ENCODE measurements at places on chromosomes 16 and 17.

- no peak for DNase-seq
Measured at GRCh38 chr16:28946681-28947080, 4.1 kb upstream of the NFATC2IP start.

GRCh38 chr17:42585353-42585752 lies 7.8 kb upstream of the PSMC3IP start:
- no peak for DNase-seq

GRCh38 chr17:49252148-49252695 lies 21.6 kb upstream of the PHOSPHO1 start:
- DNase-seq: no peak

DNA sequence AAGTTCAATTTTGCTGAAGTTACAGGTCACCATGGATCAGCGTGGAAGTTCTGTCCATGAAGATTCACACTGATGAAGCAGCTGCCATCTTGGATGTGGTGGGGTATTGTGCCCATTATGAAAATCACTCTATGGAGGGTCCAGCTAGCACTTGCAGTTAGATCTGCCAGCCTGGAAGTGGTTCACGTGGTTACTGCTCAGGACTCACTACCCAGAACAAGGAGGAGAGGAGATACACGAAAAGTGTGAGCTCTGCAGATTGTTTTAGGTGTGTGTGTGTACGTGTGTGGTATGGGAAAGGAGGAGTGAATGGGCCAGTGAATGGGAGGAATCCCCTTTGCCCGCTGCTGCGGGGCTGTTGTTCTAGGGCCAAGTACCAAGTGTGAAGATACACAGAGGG lies 333.4 kb downstream of the MAF start:
- no peak for DNase-seq

- DNase-seq: no peak
Measured at GRCh38 chr17:63309021-63309420, 137.1 kb downstream of the CYB561 start.

GRCh38 chr17:75847614-75848522 lies 3.7 kb upstream of the UNC13D start:
- no peak for DNase-seq

DNA sequence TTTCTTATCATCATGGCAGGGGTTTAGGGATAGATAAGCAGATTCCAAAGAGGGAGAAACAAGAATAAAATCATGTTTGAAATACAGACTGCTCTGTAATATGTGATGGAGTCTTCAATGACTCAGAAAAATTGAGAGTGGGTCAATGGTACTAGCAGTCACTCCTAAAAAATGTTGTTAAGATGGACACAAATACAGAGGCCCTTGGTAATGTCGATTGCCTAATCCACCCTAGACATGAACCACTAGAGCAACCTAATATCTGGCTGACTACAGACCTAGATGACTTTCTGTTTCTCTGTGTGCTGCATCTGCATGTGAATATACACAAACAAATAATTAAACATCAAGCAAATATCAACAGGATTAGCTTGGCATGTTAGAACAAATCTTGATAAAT lies 135.8 kb downstream of the CDH8 start:
- no peak for DNase-seq

DNA sequence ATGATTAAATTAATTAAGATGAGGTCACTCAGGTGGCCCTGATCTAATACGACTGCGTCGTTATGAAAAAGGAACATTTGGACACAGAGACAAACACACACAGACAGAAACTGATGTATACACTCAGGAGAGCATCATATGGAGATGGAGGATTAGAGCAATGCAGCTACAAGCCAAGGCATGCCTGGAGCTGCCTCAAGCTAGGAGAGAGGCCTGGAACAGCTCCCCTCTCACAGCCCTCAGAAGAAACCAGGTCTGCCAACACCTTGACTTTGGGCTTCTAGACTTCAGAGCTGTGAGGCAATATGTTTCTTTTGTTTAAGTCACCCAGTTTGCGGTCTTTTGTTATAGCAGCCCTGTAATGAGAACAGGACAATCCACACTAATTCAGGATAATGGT lies 318.9 kb downstream of the HS3ST3B1 start:
- no peak for DNase-seq

- no peak for DNase-seq
Measured at GRCh38 chr17:40903129-40903847, 18.2 kb upstream of the KRT20 start.

- DNase-seq: no peak
Measured at GRCh38 chr16:26267641-26268040, 575.9 kb downstream of the HS3ST4 start.

GRCh38 chr17:82097184-82097918 lies 685 bp downstream of the FASN start:
- no peak for DNase-seq

GRCh38 chr16:58022601-58023371 lies 2.8 kb upstream of the MMP15 start:
- no peak for DNase-seq

GRCh38 chr16:84990782-84991181 lies 20.6 kb downstream of the ZDHHC7 start:
- DNase-seq: no peak

DNA sequence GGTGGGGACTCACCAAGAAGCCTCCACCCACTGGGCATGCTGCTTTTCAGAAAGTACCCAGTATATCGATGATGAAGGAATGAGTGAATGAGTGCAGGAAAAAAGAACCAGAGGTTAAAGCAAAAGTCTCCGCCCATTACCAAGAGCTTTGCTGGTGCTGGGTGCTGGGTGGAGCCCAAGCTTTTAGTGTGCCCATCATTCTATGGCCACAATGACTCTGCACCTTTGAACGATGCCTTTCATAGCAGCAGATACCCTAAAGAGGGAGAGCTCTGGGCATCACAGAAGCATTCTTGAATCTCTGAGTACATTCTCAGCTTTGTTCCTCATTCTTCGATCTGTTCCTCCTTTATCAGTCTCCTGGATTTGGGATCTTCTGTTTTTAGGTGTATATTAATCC lies 450.7 kb upstream of the CCL2 start:
- no peak for DNase-seq

GRCh38 chr17:43983515-43984411 lies 20.7 kb upstream of the NAGS start:
- no peak for DNase-seq

- no peak for DNase-seq
Measured at GRCh38 chr16:70790815-70791214, 10.1 kb downstream of the VAC14 start.

DNA sequence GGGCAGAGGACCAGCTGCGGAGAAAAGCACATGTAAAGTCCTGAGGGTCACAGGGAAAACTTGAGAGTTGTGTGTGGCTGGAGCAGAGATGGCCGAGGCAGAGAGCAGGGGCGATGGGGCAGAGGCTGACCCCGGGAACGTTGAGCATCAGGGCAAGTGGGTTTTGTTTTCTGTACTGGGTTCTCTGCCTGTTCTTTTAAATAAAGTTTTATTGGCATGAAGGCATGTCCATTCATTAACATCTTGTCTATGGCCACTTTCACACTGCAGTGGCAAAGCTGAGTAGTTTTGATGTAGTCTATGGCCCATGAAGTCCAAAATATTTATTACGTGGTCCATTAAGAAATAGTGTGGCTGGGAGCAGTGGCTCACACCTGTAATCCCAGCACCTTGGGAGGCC lies 64.4 kb downstream of the ABCC1 start:
- DNase-seq: no peak

- DNase-seq: no peak
Measured at GRCh38 chr17:17966399-17966798, 5.8 kb downstream of the TOM1L2 start.

- DNase-seq: no peak
Measured at GRCh38 chr16:71893888-71894228, 1.5 kb upstream of the IST1 start.

DNA sequence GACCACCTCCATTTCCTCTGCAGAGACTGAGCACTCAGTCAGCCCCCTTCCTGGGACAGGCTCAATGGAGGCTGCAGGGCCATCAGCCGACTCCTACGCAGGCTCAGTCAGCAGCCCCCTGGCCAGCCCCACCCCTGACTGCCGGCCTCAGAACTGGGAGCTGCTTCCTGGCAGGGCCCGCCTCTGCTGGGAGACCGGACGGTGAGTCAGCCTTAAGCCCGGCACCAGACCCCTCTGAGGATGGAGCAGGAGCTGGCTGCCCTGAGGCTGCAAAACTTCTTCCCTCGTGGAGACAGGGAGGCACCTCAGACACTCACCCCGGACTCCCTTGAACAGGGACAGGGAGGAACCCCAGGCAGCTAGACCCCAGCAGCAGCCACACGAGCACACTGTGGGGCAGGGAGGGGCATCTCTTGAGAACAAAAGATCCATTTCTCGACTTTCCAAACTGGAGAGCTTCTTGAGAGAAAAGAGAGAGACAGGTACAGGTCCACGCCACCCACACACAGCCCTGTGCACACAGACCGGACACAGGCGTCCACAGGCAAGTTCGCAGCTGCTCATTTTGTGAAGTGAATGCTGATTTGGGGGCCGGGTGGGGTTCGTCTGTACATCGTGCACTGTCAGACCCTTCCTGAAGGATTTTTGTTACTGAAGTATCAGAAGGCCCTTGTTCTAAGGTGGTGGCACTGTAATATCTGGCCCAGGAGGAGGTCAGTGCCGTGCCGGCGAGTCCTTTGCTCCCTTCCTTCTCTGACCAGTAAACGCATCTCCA lies 1.3 kb upstream of the TUBB3 start:
- no peak for DNase-seq

DNA sequence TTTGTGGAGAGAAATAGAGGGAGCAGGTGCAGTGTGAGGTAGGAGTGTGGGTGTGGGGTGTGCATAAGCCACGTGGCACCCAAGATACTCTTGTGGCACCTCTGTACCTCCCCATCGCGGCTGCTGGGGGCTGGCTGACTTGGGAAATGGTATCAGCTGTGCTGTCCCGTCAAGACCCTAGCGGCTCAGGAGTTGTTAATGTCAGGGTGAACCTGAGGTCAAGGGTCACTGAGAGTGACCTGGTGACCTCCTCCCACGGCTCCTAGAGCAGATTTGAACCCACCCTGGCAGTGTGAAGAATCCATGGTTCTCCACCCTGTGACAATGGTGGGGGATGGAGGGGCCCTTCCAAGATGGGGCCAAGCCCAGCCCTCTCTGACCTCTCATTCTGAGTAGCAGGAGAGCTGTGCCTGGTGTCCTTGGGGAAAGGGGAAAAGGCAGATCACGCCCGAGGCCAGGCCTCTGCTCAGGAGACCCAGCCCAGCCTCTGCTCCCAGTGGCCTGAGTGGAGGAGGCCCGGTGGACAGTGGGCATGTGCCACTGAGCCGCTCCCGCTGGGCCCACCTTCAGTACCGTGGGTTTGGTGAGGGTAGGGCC lies 3.0 kb upstream of the WFIKKN2 start:
- DNase-seq: no peak

GRCh38 chr16:30567160-30567990 lies 4.1 kb downstream of the ZNF688 start:
- no peak for DNase-seq

DNA sequence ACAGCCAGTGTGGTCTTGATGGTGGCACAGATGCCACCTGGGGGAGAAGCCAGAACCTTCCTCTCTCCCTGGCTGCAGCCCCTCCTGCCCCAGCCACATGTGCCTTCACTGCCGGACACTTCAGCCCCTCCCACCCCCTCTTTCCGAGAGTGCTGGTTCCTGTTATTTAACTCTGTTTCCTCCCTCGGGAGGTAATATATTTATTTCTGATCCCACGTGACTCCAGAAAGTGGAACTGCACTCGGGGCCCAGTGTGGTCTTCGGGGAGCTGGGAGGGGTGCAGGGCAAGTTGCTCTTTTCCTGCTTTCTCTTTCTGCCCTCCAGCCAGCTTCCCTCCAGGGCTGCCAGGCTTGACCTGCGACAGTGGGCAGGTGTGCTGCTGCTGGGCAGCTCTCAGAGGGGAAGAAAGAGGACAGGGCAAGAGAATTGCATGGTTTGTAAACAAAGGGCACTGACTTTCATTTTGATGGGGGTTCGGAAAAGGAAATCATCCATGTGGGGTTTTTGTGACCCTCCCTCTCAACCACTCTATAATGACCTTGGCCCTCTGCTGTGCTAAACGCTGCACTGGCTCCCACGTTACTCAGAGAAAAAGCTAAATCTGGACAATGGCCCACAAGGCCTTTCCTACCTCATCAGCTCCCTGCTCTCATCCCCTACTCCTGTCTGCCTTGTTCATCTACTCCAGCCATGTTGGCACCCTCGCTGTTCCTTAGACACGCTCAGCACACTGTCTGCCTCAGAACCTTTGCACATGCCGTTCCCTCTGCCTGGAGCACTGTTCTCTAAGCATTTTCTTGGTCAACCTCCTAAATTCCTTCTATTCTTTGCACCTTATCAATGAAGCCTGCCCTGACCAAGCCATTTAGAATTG lies 8.2 kb upstream of the CIITA start:
- DNase-seq: no peak

- DNase-seq: no peak
Measured at GRCh38 chr16:87404764-87405625, 12.9 kb downstream of the MAP1LC3B start.

DNA sequence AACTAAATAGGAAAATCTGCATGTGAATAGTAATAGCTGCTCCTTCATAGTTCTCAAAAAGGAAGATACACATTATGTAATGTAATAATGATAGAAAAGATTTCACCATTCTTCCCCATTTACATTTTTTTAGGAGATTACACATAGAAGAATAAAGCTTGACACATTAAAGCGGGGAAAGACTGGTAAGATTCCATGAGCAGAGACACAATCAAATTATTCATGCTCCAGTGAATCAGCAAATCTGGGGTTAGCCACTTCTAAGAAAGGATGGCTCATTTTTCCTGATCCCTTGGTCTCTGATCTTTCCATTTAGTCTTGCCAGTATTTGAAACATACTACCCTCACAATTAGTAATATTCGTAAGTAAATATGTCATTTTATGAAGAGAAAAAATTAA lies 81.9 kb downstream of the CA4 start:
- no peak for DNase-seq

DNA sequence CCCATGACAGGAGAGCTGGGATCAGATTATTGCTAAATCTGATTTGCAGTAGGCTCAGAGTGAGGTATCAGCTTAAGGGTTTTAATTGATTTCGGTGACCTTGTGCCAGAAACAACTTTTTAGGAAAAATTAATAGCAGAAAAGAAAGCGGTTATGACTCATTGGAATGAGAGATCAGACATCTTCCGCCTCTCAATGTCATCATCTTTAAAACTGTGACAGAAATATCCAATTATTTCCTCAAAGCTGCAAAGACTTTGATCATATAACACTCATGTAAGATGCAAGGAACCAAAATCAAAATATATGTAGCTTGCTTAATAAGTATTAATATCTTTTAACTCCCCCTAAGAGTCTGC lies 190.1 kb upstream of the FOXF1 start:
- no peak for DNase-seq

- no peak for DNase-seq
Measured at GRCh38 chr17:55381017-55381770, 40.4 kb downstream of the MMD start.

DNA sequence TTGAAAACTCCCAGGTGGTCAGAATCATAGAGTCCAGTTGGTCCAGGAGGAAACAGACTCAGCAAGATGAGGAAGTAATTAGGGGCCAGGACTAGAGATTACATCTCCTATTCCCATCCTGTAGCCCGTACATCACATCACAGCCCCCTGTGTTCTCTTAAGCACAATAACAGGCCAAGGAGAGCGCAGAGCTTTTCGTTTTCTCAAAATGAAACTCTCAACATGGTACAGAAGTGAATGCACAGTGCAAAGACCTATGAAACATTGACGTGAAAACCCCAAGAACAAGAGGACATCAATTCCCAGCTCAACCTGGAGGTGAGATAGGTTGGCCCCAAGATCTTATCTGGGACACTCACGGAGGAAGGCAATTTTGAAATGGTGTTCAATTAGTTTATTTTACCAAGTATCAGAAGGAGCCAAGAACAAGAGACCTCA lies 9.0 kb downstream of the PIK3R5 start:
- DNase-seq: no peak

Data from cortex of kidney (tissue), 1 donor.